Stimulated activated CD4-positive, alpha-beta T cell treated with anti-CD3 and anti-CD28 coated beads, TNF-alpha, amount 100 ng/mL, for 1 hour (primary cell): ENCODE measurements at places on chromosomes 11 and 22.

DNA sequence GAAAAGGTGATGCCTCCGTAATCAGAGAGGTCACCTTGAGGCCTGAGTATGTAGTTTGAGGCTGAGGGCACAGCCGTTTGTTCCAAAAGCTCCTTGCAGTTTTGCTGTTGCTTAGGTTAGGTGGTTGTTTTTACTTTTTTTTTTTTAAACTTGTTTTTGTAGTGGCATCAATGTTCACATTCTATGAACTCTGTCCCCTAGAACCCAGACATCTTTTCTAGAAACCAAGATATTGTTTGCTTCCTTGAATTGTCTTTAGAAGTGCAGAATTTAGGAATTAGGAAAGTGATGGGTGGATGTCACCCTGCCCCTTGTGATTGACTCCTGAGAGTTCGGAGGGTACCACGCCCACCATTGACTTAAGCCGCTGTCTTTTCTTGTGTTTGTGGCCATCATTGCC lies 35.7 kb upstream of the ETS1 start:
- no peak for DNase-seq

- DNase-seq, result no peak
These were observed 6.0 kb upstream of the DRD2 start for GRCh38 chr11:113481226-113481625.

DNA sequence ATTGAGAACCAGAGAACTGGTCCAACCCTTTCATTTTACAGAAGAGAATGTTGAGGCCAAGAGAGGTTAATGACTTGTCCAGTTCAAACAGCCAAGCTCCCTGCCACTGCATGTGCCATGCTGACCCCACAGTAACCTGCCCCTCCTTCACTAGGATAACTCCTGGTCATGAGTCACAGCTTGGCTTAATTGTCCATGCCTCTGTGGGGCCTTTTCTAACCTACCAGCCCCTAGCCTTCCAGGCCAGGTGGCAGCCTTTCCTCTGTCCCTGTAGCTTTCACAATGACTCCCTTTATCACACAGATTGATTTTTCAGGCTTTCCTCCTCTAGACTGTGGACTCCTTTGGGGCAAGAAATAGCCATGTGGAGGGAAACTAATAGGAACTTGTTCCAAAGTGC lies 97.2 kb downstream of the PIWIL4 start:
- DNase-seq, result no peak

GRCh38 chr11:45501392-45502225 lies 163.8 kb downstream of the CHST1 start:
- no peak for DNase-seq

- DNase-seq, result peak; percentile 37
These were observed 648 bp downstream of the FOSL1 start for GRCh38 chr11:65899356-65900124.
